ENCODE measurements at places on chromosomes 13 and 19.

DNA sequence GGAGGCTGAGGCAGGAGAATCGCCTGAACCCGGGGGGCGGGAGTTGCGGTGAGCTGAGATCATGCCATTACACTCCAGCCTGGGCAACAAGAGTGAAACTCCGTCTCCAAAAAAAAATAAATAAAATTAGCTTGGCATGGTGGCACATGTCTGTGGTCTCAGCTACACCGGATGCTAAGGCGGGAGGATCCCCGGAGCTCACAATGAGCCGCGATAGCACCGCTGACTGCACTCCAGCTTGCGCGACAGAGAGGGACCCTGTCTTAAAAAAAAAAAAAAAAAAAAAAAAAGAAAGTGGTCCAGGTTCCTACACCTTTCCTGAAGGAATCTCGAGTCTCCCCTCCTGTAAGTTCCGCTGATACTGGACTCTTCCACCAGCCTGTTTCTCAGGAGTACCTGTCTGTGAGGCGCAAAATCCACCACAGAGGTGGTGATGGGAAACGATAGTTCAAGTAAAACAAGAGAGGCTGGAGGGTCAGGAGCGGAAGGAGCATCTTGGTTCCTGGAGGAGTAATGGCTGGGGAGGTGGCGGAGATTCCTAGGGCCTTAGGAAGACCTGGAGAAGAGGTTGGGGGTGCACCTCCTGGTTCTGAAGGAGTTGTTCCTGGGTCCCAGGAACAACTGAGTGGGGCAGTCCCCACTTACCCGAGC, 471 bp downstream of the FUT1 start:
- peak; percentile 41 for DNase-seq

- no peak for DNase-seq
These were observed 234.4 kb downstream of the DNAJC15 start for GRCh38 chr13:43257765-43258164.

GRCh38 chr13:33218020-33218419, 67.5 kb downstream of the STARD13 start:
- DNase-seq, result no peak

DNA sequence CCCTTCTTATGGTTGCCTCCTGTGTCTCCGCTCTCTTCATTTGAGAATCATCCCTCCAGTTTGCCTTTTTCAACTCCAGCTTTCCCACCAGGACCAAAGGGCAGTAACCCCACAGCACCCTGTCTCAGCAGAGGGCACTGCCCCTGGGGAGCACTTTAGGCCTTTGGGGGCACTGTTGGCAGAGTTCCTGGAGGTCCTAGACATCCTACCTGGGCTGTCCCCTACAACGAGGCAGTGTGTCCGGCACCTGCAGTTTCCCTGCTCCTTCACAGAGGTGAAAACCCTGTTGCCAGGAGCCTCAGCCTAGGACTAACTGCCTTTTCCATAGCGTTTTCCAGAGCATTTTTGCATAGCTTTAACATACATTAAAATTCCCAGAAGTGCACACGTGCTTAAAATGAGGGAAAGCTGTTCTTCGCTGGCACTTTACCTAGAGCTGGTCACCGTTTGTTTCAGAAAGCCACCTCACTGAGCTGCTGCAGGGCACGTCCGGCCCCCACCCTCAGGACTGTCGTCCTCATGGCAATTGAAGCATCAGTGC, 234.9 kb downstream of the TEX29 start:
- DNase-seq, result no peak

- peak; percentile 92 for DNase-seq
These were observed at the start of gene FOXO1 for GRCh38 chr13:40666045-40666932. Gene FOXO1 (minus strand): TSS chr13:40666641. CDS start chr13:40666212, 429 bp downstream.

DNA sequence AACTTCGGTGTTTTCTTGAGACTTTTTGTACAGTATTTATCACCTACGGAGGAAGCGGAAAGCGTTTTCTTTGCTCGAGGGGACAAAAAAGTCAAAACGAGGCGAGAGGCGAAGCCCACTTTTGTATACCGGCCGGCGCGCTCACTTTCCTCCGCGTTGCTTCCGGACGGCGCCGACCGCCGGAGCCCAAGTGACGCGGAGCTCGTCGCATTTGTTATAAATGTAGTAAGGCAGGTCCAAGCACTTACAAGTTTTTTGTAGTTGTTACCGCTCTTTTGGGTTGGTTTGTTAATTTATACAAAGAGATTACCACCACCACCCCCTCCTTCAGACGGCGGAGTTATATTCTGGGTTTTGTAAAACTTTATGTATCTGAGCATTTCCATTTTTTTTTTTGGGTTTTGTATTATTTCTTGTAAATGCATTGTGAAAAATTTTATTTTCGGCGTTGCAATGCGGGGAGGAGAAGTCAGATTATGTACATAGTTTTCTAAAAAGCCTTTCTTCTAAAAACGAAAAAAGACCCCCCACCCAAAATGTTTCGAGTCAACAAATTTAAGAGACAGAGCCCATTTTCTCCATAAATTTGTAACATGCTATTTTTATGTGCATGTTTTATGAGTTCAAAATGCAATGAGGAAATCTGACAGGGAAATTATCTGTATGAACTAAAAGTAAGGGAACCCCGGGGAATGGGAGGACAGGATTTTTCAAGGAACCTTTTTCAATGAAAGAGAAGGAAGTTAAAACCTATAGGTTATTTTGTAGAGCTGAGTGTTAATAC, 2.3 kb downstream of the SOX1 start:
- DNase-seq, result no peak

GRCh38 chr13:78402708-78403400, 200.5 kb downstream of the POU4F1 start:
- no peak for DNase-seq

- DNase-seq, result no peak
These were observed 49.0 kb downstream of the TNFRSF19 start for GRCh38 chr13:23619068-23619855.

DNA sequence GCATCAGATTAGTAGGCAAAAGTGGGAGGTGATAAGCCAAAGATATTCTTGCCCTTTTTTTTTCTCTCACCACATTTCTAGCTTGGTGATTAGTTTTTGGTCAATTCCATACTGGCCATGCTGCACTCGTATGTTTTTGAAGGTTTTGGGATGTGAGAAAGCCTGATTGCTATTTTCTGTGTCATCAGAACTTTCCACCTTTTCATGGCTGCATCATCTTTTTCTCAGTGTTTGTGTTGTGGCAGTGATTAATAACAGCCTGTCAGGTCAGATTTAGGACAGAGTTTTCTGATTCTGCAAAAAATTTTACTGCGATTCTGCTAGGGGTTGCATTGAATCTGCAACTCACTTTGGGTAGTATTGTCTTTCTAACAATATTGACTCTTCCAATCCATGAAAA, 32.9 kb downstream of the PSG1 start:
- DNase-seq, result no peak

DNA sequence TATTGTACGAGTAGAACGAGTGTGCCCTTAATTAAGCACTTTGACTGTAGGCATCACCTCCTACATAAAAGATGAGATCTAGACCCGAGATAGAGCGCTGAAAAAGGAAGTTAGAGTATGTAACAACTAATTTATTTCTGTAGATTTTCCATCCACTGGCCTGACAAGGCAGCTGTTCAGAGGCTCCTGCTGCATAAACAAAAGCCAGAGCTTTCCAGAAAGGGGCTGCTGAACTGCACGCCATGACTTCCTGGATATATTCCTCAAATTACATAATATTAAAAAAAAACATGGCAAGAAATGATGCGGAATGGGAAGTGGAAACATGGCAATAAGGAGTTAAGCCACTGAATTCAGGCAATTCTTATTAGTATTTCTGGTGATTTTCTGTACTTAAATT, 89.7 kb downstream of the AKAP11 start:
- DNase-seq, result no peak

- DNase-seq, result no peak
These were observed 21.3 kb downstream of the RNF6 start for GRCh38 chr13:26200811-26201210.

Data from activated CD4-positive, alpha-beta memory T cell treated with anti-CD3 and anti-CD28 coated beads, Interleukin-2, amount 10 ng/mL, durations not matched to agents 7 days and 5 days (primary cell).